ENCODE measurements at places on chromosomes 3 and 15. TPM values are rescaled to one million over a fixed set of nuclear protein-coding genes. Genes with fewer than 3 reads are reported as not detected.

DNA sequence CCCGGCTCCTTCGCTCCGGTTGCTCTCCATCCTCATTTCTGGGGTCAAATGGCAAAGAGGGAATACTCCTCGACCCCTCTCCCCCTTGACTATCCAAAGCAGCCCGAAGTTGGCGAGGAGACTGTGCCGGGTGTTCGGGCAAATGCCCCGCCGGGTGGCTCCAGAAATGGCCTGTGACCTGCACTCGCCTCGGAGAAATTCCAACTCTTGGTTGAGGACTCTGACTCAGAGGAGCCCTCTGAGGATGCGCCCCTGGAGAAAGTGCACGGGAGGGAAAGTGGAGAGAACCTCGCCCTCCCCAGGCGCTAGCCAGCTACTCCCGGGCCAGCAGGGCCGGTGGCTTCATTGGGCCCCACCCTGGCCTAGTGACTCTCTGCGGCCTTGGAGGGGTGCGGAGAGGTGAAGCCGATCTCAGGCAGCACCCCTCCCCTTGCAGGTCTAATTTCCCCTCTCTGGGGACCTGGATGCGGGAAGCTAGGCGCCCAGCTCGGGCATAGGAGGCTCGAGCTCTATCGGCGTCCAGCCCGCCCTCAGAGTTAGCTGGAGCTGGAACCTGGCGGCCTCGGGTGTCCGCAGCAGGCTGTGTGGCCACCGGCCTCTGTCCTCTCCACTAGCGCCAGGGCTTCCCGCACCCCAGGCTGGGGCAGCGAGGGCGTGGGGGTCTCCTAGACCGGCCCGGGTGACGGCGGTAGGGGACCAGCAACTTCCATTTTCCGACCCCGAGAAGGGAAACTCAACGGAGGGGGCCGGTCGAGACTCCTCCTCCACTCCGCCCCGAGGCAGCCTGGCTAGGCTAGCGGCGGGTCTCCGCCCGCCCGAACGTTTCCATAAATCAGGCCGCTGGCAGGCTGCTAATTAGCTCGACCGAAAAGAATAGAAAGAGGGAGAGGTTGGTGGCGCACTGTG lies 29.4 kb downstream of the NR2F2 start:
- peaks cover 50% of the 10 kb centered on the region for H3K4me1 ChIP-seq
- no peak overlapping the region for H3K27ac ChIP-seq
- H3K27me3 ChIP-seq, result peaks cover 20% of the 10 kb centered on the region
- H3K36me3 ChIP-seq, result peaks cover 7% of the 10 kb centered on the region
- DNase-seq, result no peak
- peak overlapping the region; percentile 63 for H3K4me3 ChIP-seq

- H3K27ac ChIP-seq, result no peak overlapping the region
- H3K4me3 ChIP-seq, result no peak overlapping the region
- peaks cover 15% of the 10 kb centered on the region for H3K4me1 ChIP-seq
These were observed 117.8 kb downstream of the WNT5A start for GRCh38 chr3:55369141-55369847.

DNA sequence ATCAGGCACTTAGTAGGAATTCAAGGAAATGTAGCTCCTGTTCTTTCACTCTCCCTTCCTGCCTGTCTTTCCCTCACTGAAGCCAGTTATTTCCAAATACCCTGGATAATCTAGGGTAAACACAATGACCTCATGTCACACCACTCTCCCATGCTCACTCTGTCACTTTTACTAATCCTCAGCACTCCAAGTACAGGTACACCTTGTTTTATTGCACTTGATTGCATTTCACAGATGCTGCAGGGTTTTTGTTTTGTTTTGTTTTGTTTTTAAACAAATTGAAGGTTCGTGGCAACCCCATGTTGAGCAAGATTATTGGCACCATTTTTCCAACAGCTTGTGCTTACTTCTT lies 40.8 kb downstream of the PPM1L start:
- peaks cover 4% of the 10 kb centered on the region for H3K4me1 ChIP-seq
- H3K27me3 ChIP-seq, result no peaks in the 10 kb centered on the region
- H3K27ac ChIP-seq, result no peak overlapping the region
- H3K4me3 ChIP-seq, result no peak overlapping the region
- H3K36me3 ChIP-seq, result no peaks in the 10 kb centered on the region

ABI3BP gene
- 166 TPM for total RNA-seq

- DNase-seq, result no peak
- H3K4me3 ChIP-seq, result no peak overlapping the region
- no peaks in the 10 kb centered on the region for H3K27me3 ChIP-seq
- H3K36me3 ChIP-seq, result no peaks in the 10 kb centered on the region
- peaks cover 15% of the 10 kb centered on the region for H3K4me1 ChIP-seq
These were observed 364.1 kb upstream of the CBLB start for GRCh38 chr3:106232956-106233355.

GRCh38 chr3:187871848-187872247 lies 126.6 kb upstream of the BCL6 start:
- H3K4me1 ChIP-seq, result no peaks in the 10 kb centered on the region
- no peaks in the 10 kb centered on the region for H3K27me3 ChIP-seq

SNTN gene
- not detected for total RNA-seq

GRCh38 chr3:182632077-182632393 lies 161.3 kb upstream of the ATP11B start:
- H3K4me1 ChIP-seq, result no peaks in the 10 kb centered on the region
- H3K4me3 ChIP-seq, result no peak overlapping the region
- DNase-seq, result no peak
- H3K36me3 ChIP-seq, result no peaks in the 10 kb centered on the region

DNA sequence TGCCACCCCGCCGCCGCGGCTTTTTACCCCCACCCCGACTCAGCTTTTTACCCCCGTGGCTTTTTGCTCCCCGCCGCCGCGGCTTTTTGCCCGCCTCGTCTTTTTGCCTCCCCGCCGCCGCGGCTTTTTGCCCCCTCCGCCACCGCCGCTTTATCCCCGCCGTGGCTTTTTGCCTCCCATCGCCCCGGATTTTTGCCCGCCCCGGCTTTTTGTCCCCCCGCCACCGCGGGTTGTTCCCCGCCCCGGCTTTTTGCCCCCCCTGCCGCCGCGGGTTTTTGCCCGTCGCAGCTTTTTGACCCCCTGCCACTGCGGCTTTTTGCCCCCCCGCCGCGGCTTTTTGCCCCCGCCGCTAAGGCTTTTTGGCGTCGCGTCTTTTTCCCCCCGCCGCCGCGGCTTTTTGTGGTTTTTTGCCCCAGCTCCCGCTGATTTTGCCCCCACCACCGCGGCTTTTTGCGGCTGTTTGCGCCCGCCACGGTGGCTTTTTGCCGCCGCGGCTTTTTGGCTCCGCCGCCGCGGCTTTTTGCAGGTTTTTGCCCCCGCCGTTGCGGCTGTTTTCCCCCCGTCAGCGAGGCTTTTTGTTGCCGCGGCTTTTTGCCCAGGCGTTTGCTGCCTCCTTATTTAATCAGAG lies 597.2 kb downstream of the GOLGA6L6 start:
- no peak for DNase-seq
- no peak overlapping the region for H3K4me3 ChIP-seq
- no peak overlapping the region for H3K27ac ChIP-seq
- no peaks in the 10 kb centered on the region for H3K27me3 ChIP-seq
- no peaks in the 10 kb centered on the region for H3K4me1 ChIP-seq
- peaks cover 1% of the 10 kb centered on the region for H3K36me3 ChIP-seq

C3orf80 gene
- total RNA-seq, result not detected

RBPMS2 gene
- 1.8 TPM for total RNA-seq

DNA sequence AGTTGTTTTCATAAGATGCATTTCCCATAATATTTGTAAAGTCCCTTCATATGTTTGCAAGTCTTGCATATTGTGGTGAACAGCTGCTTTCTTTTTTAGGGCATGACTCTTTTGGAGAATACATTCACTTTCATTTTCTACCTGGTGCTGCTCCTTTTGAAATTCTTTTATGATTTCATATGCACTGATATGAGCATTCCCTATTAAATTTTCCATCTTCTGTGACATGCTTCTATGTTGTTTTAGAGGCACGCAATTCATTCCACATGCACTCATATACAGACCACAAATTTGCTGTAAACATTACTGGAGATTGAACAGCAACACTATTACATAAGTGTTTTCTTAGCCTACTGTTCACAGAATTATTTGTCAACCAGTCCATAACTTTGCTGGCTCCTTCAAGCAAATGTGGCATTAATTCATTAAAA lies 92.8 kb upstream of the TNFSF10 start:
- no peaks in the 10 kb centered on the region for H3K27me3 ChIP-seq
- H3K4me1 ChIP-seq, result peaks cover 7% of the 10 kb centered on the region
- H3K36me3 ChIP-seq, result peaks cover under 1% of the 10 kb centered on the region
- H3K4me3 ChIP-seq, result no peak overlapping the region
- no peak for DNase-seq

HTD2 gene
- total RNA-seq, result 7.2 TPM

DNA sequence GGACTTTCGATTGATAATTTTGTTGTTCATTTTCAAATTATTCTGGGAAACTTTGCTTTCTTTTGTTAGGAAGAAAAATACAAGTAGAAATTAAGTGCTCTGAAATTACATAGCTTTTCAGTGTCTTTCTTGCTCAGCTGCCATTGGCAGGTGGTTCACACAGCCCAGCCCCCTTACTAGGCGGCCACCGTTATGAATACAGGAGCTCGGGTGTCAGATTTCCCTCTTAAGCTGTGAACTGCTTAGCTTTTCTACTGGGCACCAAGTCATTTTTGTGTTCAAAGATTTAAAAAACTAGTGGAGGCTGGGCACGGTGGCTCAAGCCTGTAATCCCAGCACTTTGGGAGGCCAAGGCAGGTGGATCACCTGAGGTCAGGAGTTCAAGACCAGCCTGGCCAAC lies 55.2 kb downstream of the HMG20A start:
- peaks cover 21% of the 10 kb centered on the region for H3K4me1 ChIP-seq
- DNase-seq, result no peak
- H3K36me3 ChIP-seq, result peaks cover 22% of the 10 kb centered on the region

DNA sequence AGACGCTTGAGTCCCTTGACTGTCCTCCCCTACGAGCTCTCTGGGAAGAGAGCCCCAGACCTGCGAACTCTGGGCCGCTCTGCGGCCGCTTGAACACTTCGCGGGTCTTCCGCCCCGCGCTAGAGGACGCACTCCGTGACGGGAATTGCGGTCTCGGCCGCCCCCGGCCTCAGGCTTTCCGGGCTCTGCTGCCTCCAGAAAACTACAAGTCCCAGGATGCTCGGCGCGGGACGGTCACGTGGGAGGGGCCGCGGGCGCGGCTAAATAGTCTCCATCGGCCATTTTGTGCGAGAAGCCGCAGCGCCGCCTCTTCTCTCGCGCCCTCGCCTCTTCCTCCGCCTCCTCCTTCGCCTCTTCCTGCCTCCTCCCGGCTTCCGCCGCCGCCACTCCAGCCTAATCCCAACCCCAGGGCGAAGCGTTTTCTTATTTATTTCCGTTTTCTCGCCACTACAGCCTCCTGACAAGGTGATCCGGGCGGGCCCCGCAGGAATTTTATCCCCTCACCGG lies at the start of gene EIF1B:
Gene EIF1B, plus strand, starts transcription at position 290 of the 507 bp plus-strand sequence. CDS start 235 bp downstream, outside the sequence.
- H3K27ac ChIP-seq, result peak within 1 kb of the TSS; percentile 100
- peak within 1 kb of the TSS; percentile 100 for H3K4me3 ChIP-seq
- peak; percentile 97 for DNase-seq
- peaks cover 18% of the 10 kb centered on the region for H3K36me3 ChIP-seq
- peaks cover 28% of the 10 kb centered on the region for H3K4me1 ChIP-seq

- no peaks in the 10 kb centered on the region for H3K36me3 ChIP-seq
- H3K4me1 ChIP-seq, result peaks cover 7% of the 10 kb centered on the region
- H3K27me3 ChIP-seq, result peaks cover 3% of the 10 kb centered on the region
- H3K4me3 ChIP-seq, result no peak overlapping the region
These were observed 50.6 kb upstream of the SPPL2A start for GRCh38 chr15:50815958-50816590.

THRB gene
- 3.1 TPM for total RNA-seq

DNA sequence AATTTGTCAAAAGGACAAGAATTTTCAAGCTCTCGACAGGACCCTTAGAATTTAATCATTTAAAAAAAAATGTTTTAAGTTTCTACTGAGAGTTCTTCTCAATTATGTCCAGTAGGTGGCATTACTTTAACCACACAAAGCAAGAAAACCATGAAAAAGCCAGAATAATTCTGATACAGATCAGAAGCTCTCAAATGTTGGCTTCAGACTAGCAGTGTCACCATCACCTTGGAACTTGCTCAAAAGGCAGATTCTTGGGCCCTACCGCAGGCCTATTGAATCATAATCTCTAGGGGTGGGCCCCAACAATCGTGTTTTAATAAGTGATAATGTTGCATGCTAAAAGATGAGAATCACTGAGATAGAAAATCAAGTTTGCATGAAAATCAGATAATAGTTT lies 99.5 kb upstream of the KCNMB2 start:
- no peaks in the 10 kb centered on the region for H3K36me3 ChIP-seq
- H3K27ac ChIP-seq, result no peak overlapping the region
- no peak for DNase-seq
- no peak overlapping the region for H3K4me3 ChIP-seq
- H3K4me1 ChIP-seq, result peaks cover 8% of the 10 kb centered on the region

GRCh38 chr3:161510510-161511260 lies 14.1 kb downstream of the OTOL1 start:
- H3K4me1 ChIP-seq, result no peaks in the 10 kb centered on the region
- DNase-seq, result no peak
- no peak overlapping the region for H3K27ac ChIP-seq

DNA sequence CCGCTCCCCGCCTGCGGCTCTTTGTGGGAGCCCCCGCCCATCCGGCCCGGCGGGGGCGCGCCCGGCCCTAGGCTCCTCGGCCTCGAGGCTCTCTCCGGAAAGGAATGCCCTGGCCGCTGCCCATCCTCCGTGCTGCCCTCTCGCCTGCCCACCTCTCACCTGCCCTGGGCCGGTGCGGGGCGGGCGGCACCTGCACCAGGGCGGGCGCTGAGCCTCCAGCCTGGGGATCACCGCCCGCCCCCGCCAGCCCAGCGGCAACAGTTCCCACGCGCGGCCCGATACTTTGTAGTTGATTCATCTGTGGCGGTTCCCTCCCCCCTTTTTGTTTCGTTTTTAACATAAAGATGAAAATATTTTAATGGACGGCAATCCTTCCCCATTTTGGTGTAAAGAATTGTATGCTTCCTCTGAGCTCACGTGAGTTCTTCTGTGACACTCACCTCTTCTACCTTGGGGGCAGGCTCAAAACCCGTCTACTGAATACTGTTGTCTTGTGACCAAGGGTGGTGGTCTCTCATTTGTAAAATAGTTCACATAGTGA lies 1.9 kb downstream of the KLF13 start:
- H3K36me3 ChIP-seq, result no peaks in the 10 kb centered on the region
- H3K27me3 ChIP-seq, result no peaks in the 10 kb centered on the region
- peak overlapping the region; percentile 72 for H3K4me3 ChIP-seq
- DNase-seq, result no peak
- H3K4me1 ChIP-seq, result peaks cover 45% of the 10 kb centered on the region

TM4SF1 gene
- total RNA-seq, result 60.3 TPM

HCN4 gene
- total RNA-seq, result 0.05 TPM

DNA sequence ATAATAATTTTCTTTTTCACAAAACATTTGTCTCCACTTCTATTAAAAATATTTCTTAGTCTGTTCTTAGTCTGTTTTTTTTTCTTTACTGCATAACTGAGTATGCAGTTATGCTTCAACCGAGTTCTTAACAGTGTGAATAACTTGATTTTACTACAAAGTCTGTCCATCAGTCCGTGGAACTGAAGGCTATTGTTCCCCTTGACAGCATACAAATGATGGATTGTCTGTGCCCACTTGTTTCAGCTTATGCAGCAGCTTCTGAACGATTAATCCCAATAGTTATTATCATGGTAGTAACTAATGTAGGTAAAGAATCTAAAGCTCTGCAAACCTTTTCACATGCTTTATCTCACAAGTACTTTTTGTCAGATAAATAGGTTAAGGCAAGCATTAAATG lies 150.7 kb downstream of the SSR3 start:
- H3K36me3 ChIP-seq, result no peaks in the 10 kb centered on the region
- peaks cover 13% of the 10 kb centered on the region for H3K4me1 ChIP-seq
- H3K27me3 ChIP-seq, result peaks cover 1% of the 10 kb centered on the region
- no peak for DNase-seq
- H3K27ac ChIP-seq, result no peak overlapping the region

- DNase-seq, result no peak
- H3K4me3 ChIP-seq, result no peak overlapping the region
- H3K27ac ChIP-seq, result no peak overlapping the region
These were observed 119.0 kb upstream of the RASGRP1 start for GRCh38 chr15:38683382-38684242.

SLC9A9 gene
- 2.5 TPM for total RNA-seq

GRCh38 chr3:97952280-97952679 lies 20.0 kb downstream of the RIOX2 start:
- no peaks in the 10 kb centered on the region for H3K4me1 ChIP-seq
- peaks cover 37% of the 10 kb centered on the region for H3K36me3 ChIP-seq
- DNase-seq, result no peak
